ENCODE measurements at places on chromosomes 11 and 22. TPM values are rescaled to one million over a fixed set of nuclear protein-coding genes. Genes with fewer than 3 reads are reported as not detected.

MPEG1 gene
- 1.7 TPM for total RNA-seq

AP2A2 gene
- 39.8 TPM for total RNA-seq

OR4P4 gene
- total RNA-seq = not detected

RSF1 gene
- 78.7 TPM for total RNA-seq

LYVE1 gene
- 4.9 TPM for total RNA-seq

FDX1 gene
- total RNA-seq = 10.1 TPM

MS4A12 gene
- not detected for total RNA-seq

Measured in temporal lobe (tissue), 4 donors.